Activated T-helper 1 cell treated with anti-CD3 and anti-CD28 coated beads, Interleukin-2, amount 50 U/mL, for 16 hours (primary cell): ENCODE measurements at places on chromosomes 4 and X.

DNA sequence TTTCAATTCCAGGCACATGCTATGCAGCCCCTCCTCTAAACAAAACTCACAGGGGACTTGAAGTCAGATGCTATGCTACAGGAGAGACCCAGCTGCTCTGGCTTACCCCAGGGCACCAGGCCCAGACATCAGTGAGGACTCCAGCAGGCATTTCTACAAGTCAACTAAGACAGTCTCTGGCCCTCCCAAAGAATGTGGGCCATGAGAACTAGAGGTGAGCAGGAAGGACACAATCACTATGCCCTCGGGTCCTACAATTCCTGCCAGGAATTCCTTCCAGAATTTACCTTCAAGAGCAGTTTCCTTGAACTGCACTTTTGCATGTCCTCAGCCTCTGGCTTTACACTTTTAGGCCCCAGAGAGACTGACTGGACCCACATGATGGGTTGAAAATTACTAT, 17.4 kb downstream of the TMEM192 start:
- DNase-seq, result no peak

DNA sequence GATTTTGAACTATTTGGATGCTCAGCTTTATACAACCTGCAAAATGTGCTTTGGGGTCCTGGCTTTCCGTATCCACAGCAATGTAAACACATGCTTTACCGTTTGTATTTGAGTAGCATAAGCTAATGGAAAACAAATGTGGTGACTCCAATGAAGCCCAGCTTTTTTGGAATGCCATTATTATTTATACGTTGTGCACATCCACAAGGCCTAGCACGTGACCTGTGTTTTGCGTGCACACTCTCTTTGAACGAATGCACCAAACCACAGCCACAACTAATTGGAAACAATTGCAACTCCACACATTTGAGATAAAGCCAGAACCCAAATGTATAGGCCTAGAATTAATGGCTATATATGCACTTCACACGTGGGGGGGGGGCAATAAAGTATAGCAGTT, 189.5 kb upstream of the GPC4 start:
- DNase-seq, result no peak

GRCh38 chr4:18366892-18367291, 345.3 kb upstream of the LCORL start:
- DNase-seq, result no peak

DNA sequence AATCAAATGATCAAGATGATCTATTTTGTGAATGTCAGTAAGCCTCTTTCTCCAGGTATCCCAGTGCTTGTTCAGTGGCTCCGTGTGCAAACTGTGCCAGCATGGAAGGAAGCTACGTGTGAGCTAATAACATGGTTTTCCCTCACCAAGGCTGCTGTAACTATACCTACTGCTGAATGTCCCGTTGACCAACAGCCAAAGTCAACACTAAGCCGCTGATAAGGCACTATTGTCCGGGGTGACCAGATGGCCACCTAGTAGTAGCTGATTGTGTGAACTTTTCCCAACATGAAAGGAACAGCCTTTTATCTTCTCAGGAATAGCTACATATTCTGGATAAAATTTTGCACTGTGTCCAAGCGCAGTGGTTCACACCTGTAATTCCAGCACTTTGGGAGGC, 58.0 kb upstream of the ABCG2 start:
- DNase-seq, result no peak

GRCh38 chr4:25190407-25190806, 30.2 kb upstream of the SEPSECS start:
- DNase-seq, result no peak

DNA sequence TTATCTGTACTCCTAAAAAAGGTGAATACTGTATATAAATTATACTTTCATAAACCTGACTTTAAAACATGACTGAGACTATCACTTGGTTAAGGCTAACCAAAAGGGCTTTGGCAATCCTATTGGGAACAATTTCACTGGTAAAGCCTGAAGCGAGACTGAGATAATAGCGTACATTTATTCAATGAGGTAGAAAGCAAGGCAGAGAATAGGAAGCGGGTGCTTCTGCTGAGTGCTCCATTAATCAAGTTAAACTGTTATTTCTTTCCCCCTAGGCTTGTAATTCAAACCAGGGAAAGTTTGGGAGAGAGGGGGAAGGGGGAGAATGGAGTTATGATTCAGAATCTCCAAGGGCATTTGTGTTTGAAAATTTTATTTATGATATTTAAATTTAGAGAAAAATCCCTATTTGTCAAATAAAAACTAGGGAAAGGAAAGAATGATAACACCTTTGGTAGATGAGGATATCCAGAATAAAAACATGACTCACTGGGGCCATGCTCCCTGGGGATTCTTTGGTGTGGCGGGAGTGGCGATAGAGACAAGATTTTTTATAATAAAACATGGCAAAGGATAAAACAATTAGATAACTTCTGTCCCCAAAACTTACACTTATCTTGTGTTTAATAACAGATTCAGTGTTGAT, 34.6 kb upstream of the SORBS2 start:
- no peak for DNase-seq

DNA sequence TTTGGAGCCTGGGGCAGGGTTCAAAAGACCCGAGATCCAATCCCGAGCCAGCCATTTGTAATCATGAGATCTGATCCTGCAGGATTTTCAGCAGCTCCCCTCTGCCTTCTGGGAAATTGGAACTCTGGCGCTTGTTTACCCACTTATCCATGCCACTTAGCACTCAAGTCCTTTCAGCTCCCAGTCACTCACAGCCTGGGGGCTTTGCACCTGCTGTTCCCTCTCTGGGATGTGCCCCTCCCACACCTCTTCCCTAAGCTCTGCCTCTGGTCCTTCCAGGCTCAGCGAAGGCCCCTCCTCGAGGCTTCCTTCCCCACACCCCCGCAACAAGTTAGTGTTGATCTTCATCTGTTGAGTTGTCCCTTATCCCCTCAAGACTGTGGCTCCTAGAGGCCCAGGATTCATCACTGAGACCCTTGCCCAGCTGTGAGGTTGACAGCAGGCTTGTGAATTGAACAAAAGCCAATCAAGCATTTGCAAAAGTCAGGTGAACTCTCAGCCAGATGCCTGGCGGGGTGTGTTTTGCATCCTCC, 99.1 kb upstream of the AFAP1 start:
- DNase-seq, result no peak

GRCh38 chr4:179584101-179584500, 2141.9 kb upstream of the AGA start:
- DNase-seq, result no peak

DNA sequence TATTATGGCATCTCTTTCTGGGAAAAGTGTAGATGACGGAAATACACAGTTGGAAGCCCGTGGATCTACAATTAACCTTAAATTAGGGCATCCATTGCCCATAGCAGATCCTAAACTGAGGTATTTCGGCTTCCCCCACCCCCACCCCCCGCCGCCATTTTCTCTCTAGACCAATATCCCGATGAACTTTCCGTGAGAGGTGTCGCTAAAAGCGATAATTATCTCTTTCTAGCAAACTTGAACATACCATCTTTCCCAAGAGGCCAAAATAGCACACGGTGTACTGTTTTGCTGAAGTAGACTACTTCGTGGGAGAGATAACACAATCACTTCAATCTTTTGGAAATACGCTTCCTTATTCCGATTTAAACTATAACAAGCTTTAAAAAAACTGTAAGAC, 554 bp downstream of the KLHL15 start:
- no peak for DNase-seq

DNA sequence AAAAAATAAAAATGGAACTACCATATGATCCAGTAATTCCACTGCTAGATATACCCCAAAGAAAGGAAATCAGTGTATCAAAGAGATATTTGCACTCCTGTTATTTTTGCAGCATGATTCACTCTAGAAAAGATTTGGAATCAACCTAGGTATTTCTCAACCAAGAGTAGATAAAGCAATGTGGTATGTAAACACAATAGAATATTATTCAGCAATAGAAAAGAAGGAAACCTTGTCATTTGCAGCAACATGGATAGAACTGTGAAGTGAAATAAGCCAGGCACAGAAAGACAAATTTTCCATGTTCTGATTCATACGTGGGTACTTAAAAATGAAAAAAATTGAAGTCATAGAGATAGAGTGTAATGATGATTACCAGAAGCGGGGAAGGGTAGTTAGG, 362.3 kb upstream of the EPHA5 start:
- DNase-seq, result no peak

DNA sequence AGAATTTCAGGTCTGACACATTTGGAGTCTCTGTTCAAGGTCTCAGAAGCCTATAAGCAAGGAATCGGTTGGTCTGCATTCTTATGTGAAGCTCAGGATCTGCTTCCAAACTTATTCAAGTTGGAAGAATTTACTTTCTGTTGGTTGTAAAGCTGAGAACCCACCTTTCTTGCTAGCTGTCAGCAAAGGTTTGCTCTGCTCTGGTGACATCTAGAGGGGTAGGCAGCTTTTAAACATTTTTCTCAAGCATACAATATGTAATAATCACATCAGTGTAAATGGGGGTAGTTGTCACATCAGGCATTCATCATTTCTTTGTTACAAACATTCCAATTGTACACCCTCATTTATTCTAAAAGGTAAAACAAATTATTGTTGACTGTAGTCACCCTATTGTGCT, 935.2 kb downstream of the TRAM1L1 start:
- DNase-seq, result no peak

DNA sequence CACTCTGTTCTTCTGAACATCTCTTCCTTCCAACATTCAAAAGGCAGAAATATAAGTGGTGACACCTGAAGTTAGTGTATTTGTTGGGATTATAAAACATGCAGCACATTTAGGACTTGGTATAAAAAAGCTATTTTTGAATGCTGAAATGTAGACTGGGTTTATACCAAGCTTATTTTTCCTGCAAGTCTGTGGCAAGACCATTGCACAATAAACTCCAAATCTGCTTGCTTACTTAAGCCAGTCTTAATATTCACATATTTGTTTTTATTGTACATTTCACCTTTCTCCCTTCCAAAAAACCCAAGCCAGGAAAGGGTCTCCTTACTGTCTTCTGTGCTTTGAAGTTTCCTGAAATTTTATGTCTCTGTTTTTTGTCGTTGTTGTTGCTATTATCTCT, 63.7 kb downstream of the FHIP1A start:
- no peak for DNase-seq

GRCh38 chr4:3699261-3699660, 66.9 kb upstream of the ADRA2C start:
- DNase-seq, result no peak

DNA sequence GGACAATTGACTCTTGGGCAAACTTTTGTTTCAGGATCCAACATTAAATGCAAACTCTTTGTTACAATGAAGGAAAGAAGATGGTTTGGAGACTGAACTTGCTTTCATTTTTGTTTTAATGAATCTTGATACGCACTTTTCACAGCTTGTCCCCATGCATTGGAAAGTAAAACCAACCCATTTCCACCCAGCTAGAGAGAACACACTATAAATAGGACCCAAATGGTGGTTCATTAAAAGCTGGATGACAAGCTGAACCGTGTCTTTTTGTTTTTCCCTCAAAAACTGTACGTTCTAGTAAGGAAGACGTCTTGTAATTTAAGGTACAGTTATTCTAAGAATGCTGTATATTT, 95.3 kb upstream of the EGFL6 start:
- DNase-seq, result no peak

DNA sequence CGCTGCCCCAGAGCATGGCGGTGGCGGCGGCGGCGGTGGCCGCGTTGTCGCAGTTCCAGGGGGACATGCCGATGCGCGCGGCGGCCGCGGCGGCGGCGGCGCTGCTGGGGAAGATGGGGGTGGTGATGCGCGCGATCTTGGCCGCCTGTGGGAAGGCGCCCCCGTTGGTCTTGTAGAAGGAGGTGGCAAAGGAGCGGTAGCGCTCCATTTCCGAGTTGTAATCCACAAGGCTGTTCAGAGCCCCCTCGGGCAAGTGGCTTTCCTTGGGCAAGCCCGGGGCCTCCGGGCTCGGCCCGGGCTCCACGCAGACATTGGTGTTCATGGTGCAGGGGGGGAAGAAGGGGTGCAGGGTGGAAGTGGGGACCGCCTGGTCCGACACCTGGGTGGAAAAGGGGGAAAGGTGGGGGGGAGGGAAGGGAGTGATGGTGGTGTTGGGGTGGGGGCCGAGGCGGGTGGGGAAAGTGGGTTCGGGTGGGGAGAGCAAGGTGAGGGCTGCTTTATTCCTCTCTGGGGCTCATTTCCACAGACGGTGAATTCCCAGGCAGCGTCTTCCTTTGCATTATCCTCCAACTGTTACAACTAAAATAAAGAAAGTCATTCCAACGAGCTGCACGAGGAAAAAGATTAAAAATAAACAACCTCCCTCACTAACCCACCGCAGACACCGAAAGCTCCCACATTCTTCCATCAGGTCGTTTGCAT, 3.1 kb downstream of the CXXC4 start:
- DNase-seq, result no peak

DNA sequence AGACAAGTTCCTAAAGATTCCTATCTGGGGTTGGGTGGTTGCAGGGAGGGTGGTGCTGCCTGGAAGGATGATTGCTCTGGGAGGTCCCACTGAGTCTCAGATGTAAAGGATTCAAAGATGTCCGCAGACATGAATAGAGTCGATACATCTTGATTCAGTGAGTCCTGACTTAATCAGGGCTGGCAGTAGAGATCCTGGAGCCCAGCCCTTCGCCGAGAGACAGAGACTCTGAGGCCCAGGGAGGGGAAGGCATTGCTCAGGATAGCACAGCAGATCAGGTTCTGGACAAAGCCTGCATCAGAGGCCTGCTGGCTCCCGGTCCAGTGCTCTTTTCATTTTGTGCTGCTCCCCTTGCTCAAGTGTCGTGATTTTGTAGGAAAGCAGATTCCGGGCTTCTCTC, 21.7 kb downstream of the PJA1 start:
- DNase-seq, result no peak

DNA sequence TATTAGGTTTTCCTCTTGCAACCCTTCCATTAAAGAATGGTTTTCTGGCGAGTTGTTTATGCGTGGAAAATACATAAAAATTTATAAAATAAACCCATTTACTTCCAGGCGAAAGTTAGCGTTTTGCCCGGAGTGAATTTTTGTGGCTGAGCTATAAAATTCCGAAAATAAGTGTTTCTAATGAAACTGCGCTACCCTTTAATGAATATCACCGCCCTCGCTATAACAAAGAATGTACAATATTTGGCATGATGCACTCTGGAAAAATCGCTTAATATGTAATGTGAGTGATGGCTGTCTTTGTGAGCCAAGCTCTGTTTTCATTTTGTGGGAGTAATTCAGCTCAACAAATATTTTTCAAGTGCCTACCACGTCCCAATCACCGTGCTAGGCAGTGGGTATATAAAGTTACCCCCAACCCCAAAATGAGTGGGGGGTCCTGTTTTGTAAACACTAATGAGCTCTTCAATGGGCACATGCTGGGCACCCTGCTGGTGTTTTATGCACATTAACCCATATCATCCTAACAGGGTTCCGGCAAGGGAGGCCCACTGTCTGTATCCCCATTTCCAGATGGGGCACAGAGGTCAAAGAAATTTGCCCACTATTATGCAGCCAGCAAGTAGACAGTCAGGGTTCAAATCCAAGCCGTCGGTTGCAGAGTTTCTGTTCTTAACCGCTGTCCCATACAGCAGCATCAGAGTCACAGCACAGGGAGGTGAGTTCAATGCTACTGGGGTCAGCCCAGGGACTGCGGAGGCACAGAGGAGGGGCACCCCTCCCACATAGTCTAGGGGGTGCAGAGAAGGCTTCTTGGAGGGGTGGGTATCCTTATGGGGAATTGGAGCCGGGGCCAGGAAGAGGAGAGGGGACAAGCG, 65.7 kb upstream of the STX18 start:
- DNase-seq, result no peak
